Activated CD4-positive, alpha-beta T cell treated with anti-CD3 and anti-CD28 coated beads, Interleukin-2, amount 10 ng/mL, durations not matched to agents 7 days and 5 days (primary cell): ENCODE measurements at places on chromosomes 16 and 17.

DNA sequence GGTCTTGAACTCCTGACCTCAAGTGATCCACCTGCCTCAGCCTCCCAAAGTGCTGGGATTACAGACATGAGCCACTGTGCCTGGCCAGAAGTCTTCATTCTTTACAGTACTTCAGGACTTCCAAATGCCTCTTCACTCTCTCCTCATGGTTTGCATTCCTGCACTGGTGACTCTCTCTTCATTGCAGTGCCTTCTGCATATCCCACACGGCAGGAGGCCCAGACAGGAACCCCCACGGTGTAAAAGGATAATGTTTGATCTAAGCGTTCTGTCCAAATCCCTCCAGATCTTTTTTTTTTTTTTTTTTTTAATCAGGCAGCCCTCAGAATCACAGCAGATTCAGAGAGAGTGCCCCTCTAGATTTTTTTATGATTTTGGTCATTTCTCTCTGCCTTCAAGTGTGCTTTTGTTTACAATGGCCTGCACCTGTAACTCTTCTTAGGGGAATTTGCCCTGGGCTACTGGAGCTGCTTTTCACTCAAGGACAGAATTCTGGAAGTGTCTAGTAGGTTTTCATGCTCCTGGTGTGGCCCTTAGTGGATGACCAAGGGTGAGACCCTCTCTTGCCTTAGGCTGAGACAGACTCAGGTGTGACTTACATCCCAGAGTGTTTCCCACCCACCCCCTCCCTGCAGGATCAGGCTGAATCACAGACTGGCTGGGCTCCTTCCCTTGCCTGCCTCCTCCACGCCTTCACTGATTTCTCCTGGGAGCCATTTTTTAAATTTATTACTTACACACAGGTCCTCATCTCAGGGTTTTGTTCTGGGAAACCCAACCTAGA, 19.8 kb upstream of the NF1 start:
- DNase-seq = no peak

DNA sequence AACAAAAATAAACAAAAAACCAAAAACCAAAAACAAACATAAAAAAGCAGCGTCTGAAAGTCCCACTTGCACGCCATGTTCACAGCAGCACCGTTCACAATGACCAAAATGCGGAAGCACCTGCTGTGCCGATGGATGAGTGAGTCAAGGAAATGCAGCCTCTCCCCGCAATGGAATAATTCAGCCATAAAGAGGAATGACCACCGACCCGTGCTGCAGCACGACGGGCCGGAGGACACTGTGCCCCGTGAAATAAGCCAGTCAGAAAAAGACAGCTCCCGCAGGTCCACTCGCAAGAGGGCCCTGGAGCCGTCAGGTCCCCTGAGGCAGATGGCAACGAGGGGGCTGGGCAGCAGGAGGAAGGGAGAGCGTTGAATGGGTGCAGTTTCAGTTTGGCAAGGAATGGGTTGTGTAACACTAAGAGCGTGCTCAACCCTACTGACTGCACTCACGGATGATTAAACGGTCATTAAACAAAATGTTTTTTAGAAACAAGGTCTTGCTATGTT, 5.1 kb downstream of the CLCN7 start:
- DNase-seq = no peak

- DNase-seq = no peak
Observed at GRCh38 chr16:66621973-66622372, 17.5 kb downstream of the CMTM3 start.

DNA sequence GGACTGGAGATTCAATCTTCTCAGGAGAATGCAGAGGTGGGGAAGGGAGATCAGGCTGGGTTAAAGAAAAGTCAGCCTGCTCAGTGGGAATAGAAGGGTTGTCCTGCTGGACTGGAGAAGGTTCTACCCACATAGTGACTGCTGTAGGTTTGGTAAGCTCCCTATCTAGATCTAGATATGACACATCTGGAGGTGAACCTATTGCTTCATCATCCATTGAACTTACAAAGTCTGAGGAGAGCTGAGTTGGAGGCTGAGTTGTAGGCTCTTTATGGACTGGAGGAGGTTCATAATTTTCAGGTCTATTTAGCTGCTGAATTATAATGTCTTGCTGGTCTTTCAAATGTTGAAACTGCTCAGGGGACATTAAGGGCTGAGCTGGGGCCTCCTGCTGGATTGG, 46.0 kb upstream of the NF1 start:
- no peak for DNase-seq

DNA sequence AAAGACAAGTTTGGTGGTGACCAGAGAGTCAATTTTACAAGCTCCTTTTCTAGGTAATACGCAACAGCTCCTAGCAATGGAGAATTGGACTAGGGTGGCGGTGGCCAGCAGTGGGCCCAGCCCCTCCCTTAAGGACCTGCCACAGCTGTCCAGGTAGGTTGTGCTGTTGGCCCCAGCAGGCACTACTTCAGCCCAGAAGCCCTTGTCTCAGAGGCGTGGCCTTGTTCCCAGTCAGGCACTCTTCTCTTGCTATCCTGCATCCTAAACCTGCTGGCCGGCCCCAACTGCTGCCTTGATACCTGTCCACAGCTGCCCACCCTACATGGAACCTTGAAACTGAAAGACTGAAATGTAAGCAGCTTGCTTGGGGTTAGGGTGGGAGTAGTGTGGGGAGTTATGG, 989 bp upstream of the GALK1 start:
- no peak for DNase-seq

GRCh38 chr17:61157246-61157886, 242.3 kb upstream of the TBX2 start:
- DNase-seq = no peak

GRCh38 chr17:8059131-8059530, 20.3 kb downstream of the ALOX15B start:
- DNase-seq = no peak
